ENCODE measurements at places on chromosomes 2 and 18. TPM values are rescaled to one million over a fixed set of nuclear protein-coding genes. Genes with fewer than 3 reads are reported as not detected.

Gene OTOS
- polyA plus RNA-seq: 0.43 TPM

Gene EVA1A
- 16.0 TPM for polyA plus RNA-seq

Gene PROM2
- 42.8 TPM for polyA plus RNA-seq

Gene TMEM185B
- 25.9 TPM for polyA plus RNA-seq

Gene KDM3A
- polyA plus RNA-seq: 64.8 TPM

Gene SLC5A7
- 0.54 TPM for polyA plus RNA-seq

Gene KCTD1
- polyA plus RNA-seq: 70.2 TPM

Gene ARHGEF33
- 2.2 TPM for polyA plus RNA-seq

Gene RGPD3
- polyA plus RNA-seq: 0.49 TPM

DNA sequence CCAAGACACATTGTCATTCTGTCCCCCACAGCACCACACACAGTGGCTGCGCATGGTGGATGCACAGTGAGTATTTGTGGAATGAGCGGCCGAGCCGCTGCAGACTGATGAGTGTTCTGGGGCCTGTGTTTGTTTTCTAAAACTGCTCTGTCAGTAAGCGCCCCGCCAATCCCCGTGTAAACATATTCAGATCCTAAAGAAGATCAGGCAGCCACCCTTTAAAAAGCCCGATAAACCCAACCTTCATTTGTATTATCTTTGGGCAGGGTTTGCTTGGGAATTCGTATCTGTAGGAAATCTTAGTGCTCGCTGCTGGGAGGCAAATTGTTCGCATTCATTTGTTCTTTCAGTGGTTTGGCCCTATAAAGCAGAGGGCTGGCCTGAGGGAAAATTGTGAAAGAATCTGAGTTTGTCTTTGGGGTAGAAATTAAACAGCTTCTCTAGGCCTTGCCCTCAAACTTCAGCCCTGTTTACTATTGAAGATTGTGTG is 68.6 kb downstream of the TGOLN2 start:
- no peak for DNase-seq

DNA sequence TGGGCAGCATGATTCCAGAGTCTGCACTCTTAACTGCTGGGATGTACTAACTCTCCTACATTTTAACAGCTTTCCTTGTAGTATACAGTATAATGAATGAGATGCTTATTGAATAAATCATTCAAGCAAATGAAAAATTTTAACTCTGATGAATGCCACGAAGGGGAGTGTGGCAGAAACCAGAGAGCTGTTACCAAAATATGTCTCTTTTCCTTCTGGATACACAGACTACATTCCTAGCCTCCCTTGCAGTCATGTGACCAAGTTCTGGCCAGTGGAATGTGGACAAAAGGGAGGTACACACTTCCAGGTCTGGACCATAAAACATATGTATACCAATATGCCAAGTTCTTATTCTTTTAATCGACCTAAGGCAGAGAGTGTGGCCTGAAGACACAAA is 1.7 kb upstream of the EML4 start:
- no peak for DNase-seq

DNA sequence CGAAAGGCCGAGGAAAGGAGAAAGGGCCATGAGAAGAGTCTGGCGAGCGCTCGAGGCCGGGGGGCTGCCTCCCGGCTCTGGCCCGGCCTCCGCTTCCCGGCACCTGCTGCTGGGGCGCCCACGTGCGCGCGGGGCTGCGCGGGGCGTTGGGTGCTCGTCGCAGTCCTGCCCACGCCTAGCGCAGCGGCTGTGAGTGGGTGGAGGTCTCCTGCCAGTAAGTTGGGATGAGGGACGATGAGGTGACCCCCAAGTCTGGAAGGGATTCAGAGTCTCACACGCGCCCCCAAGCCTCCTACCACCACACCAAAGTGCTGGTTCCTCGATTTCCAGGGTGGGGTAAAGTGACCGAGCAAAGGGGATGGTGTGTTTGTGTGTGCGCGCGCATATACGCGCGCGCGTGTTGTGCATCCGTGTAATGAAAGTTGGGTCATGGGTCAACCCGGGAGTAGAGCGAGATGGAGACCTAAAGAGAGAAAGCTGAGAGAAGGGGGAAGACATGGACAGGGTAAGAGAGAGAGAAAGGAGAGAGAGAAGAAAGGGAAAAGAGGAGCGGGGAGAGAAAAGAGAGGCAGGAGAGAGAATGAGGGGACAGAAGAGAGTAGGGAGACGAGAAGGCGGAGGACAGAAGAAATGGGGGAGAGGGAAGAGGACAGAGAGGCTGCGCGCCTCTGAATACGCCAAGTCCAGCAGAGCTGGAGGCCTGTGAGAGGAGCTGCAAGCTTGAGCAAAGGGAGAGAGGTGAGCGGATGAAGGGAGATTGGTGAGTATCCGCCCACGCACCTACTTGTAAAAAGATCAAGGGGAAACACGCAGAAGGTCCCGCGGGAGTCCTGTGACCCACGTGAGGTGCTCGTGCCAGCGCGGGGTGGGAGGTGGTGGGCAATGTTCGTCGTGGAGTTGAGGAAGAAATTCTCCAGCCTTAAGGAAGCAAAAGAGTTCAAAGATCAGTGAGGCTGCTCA is 1.7 kb upstream of the NETO1 start:
- no peak for DNase-seq

- DNase-seq: peak; percentile 16
Measured at GRCh38 chr2:101983486-101983885, 8.3 kb upstream of the IL1R2 start.

DNA sequence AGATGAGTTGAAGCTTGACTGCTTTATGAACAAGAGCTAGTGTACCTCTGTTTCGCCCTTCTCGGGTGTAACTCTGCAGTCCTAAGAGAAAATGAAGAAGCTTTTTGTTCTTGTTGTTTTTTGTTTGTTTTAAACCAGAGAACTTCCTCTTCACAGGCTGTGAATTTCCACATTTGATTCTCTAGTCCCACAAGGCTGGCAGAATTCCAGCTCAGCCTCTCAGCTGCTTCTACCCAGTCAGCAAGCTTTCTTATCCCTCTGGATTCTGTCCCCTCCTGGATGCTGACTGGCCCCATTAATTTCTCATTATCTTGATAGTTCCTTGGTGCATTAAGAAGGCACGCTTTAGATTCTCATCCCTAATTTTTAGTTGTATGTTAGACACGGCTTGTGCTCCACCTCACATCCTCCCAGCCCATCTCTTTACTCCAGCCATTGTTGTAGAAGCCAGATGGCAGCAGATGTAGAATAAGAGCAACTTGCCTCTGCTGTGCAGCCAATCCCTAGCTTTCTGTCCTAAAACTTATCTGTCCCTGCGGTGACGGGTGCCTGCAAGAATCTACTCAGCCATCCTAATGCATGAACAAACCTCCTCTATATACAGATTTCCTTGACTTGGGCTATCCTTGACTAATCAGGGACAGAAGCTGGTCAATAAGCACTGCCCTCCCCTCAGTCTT is 12.3 kb upstream of the RESP18 start:
- DNase-seq: peak; percentile 13

DNA sequence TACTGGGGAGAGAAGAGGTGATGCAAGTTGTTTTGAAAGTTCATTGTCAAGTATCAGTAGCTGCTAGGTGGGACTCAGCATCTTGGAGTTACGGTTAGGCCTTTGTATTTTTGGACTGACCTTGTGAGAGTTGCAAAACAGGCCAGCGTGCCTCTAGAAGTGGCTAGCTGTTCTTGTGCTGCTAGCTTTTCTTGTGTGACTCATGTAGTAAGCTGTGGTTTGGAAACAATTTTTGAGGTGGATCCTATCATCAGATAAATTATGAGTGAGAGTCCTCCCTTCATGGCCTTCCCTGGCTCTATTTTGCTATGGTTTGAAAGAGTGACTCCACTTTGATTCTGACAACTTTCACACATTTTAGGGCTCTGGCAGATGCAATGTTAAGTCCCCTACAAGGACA is 409.2 kb upstream of the HS6ST1 start:
- no peak for DNase-seq

GRCh38 chr2:171069286-171069956 is 91.3 kb downstream of the TLK1 start:
- no peak for DNase-seq

- no peak for DNase-seq
Measured at GRCh38 chr2:134086594-134087219, 167.2 kb upstream of the MGAT5 start.

GRCh38 chr2:226703514-226703913 is 96.1 kb downstream of the IRS1 start:
- no peak for DNase-seq

- DNase-seq: no peak
Measured at GRCh38 chr18:11112286-11112685, 37.1 kb downstream of the PIEZO2 start.

DNA sequence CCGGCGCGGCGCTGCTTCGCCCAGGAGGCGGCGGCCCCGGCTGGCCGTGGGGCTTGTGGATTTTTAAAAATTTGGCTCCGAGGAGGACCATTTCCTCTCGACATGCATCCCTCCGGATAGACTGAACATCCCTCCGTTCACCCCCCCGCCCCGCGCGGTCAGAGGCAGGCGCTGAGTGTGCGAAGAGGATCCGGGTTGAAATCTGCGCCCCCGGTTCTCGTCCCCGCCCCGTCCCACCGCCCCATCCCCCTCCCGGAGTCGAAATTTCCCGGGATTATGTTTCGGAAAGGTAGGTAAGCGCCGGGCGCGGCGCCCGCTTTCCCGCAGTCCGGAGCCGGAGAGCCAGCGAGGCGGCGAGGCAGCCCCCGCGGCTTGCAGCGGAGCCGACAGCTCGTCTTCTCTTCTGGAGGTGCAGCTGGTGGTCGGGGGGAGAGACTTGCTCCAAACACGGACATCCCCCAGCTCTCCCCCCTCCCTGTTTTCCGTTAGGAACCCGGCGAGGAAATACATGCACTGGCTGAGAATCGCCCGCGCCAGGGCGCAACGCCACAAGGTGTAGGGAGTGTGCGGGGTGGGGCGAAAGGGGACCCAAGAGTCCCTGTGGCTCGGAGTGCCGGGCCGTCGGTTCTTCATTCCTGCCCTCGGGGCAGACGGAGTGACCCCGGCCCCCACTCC is at the start of gene PRKCE:
Gene PRKCE, plus strand, starts transcription at position 261 of the 675 bp plus-strand sequence.
- DNase-seq: no peak

GRCh38 chr2:101829429-101829828 is 131.9 kb downstream of the MAP4K4 start:
- no peak for DNase-seq

GRCh38 chr18:48834413-48835031 is 116.2 kb downstream of the SMAD7 start:
- no peak for DNase-seq

DNA sequence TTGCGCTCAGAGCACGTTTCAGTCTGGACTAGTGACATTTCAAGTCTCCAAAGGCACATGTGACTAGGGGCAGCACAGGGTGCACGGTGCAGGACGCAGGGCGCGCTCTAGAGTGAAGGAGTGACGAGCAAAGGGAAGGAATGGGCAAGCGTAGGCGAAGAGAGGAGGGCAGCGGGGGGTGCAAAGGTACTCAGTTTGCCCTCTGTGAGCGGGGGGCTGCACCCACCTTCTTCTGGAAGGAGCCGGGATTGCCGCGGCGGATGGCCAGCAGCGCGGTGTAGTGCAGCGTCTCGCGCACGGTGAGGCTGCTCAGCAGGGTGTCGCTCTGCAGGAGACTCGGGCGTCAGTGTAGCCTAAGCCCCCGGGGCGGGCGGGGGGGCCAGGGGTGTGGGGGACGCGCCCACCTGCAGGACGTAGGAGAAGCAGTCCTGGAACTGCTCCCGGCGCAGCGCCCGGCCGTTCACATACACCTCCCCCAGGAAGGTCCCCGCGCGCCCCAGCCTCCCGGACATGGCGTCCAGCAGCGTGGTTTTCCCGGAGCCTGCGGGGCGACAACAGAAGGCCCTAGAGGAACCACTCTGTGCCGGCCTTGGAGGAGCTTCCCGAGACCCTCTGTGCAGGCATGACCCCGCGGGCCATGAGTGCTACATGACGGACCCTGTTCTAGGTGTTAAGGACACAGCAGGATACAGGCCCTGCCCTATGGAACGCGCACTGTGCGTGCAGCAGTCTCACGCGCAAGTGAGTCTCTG is 6.9 kb downstream of the ABCG5 start:
- no peak for DNase-seq

GRCh38 chr2:72846171-72847095 is 20.6 kb upstream of the EXOC6B start:
- DNase-seq: no peak
